Eye (tissue), 1 donor: ENCODE measurements at places on chromosomes 16 and 17.
A peak's percentile ranks its signal among the peaks of the same experiment; 100 is the strongest.

DNA sequence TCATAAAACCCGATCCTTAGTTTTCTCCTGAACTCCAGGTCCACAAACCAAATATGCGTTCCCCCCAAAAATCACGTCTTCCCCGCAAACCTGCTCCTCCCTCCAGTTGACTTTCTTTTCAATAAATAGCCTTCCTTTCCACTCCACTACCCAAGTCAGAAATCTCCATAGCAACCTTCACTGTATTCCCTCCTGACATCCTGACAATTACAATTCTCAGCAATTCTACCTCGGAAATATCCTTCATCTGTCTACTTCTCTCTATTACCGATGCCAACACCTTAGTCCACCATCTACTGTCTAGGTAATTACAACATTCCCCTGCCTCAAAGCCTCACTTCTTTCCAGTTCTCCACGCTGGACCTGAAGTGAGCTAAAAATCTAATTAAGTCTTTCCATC lies 50.7 kb downstream of the SMURF2 start:
- DNase-seq = peak; percentile 69

GRCh38 chr17:36545077-36545464 lies 352 bp downstream of the GGNBP2 start:
- no peak for DNase-seq

DNA sequence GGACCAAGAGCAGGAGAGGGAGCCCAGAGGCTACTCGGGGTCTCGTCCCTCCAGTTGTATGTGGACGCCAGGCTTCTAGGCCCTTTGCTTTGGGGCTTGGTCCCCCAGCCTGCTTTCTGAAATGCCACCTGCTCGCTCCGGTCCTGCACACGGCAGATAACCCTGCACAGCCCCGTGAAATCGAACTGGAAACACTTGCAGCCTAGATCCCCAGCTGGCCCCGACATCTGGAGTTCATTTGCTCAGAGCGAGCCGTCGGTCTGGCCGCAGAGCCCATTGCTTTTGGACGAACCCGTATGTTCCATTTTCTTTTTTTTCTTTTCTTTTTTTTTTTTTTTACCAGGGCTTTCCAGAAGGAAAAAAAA lies 22.9 kb downstream of the C1QTNF1 start:
- peak; percentile 64 for DNase-seq

GRCh38 chr17:56119191-56119590 lies 34.1 kb upstream of the ANKFN1 start:
- no peak for DNase-seq

- no peak for DNase-seq
Observed at GRCh38 chr16:12781777-12782176, 21.9 kb downstream of the CPPED1 start.

GRCh38 chr16:72937916-72938794 lies 109.8 kb downstream of the ZFHX3 start:
- DNase-seq = no peak

DNA sequence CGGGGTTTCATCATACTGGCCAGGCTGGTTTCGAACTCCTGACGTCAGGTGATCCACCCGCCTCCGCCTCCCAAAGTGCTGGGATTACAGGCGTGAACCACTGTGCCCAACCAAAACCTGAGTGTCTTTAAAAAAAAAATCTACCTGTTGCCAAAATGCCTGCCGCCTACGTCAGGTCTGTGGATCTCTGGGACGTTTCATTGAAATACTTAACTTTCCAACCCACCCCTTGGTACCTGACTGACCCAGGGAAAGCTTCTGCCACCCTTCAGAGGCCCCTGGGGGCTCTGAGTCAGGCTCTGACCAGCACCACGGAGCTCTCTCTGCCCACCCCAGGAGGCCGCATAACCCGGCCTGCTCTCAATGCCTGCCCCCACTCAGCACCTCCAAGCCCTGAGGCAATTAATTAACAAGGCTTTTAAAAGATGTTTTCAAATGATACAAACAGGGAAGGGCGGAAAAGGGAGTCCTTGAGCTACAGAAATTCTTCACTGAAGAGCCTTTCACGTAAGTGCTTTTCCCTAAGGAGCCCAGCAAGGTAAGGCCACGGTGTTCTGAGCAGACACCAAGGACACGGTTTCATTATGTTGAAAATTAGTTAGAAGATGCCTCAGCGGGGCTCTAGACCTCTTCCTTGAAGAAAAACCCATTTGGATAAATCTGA lies 29.3 kb upstream of the GSG1L start:
- DNase-seq = peak; percentile 21

DNA sequence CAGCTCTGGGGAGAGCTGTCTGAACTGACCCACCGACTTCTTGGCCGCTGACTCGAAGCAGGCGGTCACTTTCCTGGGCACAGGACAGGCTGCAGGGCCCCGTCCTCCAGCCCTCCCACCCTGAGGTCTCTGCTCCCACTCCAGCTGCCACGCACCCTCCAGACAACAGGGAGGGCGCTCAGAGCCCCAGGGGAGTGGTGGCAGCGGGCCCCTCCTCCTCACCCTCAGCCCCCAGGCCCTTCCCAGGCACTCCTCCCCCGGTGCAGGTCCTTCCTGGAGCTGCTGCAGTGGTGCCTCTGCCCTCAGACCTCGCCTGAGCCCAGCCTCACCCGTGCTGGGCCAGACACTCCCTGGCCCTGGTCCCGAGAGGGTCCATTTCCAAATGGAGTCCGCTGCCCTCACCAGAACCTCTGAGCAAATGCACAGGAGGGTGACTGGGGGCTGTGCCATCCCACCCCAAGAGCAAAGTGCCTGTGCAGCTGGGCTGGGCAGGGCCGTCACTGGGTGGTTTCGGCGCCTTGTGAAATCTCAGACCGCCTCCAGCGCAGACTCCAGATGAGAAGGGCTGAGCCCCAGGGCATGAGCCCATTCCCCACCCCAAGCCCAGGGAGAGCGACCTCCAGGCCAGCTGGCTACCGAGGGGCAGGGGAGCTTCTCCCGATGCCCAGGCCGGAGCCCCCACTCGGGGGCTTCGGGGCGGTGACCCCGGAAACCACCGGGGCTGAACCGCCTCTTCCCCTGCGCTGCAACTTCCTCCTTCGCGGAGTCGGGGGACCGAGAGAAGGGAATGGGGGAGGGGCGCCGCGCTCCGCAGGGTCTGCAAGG lies 717 bp downstream of the CYBA start:
- DNase-seq = peak; percentile 76

DNA sequence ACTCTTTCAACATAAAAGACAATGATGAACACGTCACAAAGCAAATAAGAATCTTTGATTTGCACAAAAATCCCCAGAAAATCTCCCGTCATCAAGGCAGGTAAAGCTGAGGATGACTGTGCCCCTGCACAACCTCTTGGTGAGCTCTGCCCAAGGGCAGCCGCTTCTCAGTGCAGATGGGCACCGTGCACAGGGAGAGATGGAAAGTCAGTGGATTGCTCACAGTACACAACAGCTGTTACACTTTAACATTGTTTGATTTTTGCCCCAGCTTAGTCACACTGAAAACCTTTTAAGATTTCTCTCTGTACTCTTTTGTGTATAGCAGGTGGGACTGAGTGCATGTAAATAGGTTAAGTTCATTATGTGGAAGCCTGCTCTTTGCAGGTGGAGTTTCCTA lies 104.2 kb downstream of the CDK5R1 start:
- DNase-seq = no peak

GRCh38 chr17:7020894-7021664 lies 1.8 kb upstream of the BCL6B start:
- no peak for DNase-seq
